ENCODE measurements at places on chromosomes 5 and 9.
A peak's percentile ranks its signal among the peaks of the same experiment; 100 is the strongest.

DNA sequence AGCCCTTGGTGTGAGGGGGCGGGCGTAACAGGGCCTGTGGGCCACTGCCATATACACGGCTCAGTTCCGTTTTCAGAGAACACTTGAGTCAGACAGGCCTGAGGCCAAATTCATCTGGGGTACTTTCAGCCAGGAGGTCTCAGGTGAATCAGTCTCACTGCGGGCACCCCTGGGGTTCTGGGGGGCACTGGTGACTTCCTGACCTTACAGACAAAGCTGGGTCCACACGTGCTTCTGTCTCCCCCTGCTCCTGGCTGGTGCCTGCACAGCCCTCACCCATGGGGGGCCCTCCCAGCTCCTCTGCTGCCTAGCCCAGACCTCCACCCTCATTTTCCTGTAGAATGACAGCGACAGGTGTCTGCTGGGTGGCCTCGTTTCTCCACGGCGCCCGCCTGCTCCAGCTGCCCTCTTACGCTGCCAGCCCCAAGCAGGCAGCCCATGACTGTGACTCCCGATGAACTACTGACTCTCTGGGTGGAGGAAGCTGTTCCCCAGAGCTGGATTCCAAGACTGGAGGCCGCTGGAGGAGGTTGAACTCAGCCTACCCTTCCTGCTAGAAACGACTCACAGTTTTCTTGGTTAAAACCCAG, 374.1 kb upstream of the IRX4 start:
- DNase-seq, result no peak

DNA sequence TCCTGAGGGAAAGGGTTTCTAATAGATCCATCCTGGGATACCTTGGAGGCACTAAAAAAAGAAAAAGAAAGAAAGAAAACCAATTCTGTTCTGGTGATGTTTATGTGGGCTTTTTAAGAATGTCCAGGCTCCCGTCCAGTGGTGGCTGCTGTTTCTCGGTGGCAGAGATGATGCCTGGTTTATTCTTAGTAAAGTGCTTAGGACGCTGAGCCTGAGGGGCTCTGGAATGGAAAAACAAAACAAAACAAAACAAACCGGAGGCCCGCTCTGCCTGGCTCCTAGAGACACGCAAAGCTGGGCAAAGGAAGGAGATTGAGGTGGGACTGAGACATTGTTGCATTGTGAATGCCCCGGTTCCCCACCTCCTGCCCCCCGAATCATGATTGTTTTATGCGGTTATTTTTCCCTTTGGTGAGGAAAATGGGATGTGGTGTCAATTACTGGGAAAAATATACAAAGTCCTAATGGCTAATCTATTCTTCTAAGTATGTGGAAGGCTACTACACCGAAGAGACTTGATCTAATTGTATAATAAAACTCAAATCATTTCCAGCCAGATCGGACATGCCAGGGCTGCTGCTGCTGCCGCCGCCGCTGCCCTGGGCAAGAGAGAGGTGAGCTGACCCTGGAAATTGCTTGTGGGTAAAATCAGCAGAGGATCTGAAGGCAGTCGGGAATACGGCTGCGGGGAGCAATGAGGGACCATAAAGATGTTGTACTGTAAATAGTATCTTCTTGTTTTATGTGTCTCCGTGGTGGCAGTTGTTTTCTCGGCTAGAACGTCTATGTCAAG, 644.9 kb downstream of the CCDC171 start:
- DNase-seq, result no peak

DNA sequence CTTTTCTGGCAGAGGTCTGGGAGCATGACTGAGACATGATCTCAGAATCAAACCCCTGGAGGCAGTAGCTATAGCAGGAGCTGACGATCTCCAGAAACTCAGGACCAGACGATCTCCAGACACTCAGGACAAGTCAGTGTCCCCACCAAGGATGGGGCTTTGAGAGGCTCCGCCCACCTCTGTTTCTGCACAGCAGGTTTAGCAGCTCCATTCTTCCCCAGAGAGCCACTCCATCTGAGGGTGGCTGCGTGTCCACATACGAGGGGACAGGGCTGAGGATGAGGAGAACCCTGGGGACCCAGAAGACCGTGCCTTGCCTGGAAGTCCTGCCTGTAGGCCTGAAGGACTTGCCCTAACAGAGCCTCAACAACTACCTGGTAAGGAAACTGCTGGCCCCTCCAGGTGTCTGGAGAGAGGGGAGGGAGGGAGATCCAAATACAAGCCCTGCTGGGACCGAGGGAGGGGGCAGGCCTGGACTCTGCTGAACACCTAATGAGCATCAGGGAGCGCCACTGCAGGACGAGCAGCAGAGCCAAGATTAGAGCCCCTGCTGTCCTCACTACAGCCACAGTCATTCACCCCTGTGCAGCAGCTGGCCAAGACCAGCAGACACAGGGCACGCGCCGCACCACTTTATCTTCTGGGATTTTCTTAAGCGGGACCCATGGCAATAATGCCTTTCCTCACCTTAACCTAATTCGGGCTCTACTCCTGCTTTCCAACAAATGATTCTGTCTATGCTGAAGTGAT, at the start of gene GABRP:
Gene GABRP (plus strand): TSS at position 228 of the 750 bp plus-strand sequence. CDS start 4,891 bp downstream, outside the sequence.
- no peak for DNase-seq

- no peak for DNase-seq
These were observed 73.3 kb downstream of the NTNG2 start for GRCh38 chr9:132235125-132235524.

GRCh38 chr5:8473827-8474568, 605.0 kb downstream of the MTRR start:
- no peak for DNase-seq

DNA sequence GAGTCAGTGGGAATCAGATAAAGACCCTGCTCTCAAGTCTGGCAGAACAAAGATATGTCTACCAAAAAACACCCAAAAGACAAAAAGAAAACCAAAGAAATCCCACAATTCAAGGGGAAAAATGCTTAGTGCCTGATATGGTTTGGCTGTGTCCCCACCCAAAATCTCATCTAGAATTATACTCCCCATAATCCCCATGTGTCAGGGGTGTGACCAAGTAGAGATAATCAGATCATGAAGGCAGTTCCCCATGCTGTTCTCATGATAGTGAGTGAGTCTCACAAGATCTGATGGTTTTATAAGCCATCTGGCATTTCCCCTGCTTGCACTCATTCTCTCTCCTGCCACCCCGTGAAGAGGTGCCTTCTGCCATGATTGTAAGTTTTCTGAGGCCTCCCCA, 13.4 kb downstream of the FBXO10 start:
- no peak for DNase-seq

GRCh38 chr5:111016801-111017200, 54.7 kb upstream of the TSLP start:
- DNase-seq, result no peak

- DNase-seq, result no peak
These were observed 29.3 kb downstream of the ERAP1 start for GRCh38 chr5:96778409-96778808.

GRCh38 chr5:33227247-33227646, 213.5 kb upstream of the TARS1 start:
- DNase-seq, result no peak

DNA sequence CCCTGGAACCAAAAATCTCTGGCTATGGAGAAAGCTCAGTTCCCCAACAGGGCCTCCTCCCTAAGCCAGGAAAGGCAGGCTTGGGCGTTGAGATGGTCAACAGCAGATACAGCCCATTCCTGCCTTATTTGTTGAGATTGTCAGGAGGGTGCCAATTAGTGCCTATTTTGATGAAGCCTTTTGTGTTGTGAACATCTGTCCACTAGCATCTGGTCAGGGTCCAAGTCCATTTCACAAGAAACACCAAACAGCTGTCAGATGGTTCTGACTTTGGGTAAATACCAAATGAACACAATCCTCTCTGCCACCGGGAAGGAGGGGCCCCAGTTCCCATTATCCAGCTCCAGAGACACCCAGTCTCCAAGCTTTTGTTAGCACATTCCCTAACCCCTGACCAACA, 19.9 kb downstream of the SEMA6A start:
- DNase-seq, result no peak

DNA sequence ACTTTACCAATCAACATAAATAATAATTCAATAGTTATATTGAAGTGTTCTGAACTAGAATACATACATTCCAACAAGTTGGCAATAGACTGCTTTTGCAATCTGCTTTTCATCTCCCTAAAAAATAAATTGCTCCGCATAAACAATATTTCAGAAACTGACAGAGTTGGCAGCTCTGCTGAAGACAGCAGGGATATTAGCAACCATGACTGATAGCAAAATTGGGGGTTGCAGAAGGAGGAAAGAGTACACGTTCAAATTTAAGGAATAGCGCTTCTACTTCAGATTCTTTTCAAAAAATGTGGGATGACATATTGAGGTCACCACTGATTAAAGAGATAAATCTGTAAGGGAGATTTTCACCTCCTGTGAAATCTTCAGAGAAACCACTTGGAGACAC, 521.2 kb downstream of the DTWD2 start:
- DNase-seq, result no peak

- no peak for DNase-seq
These were observed 36.4 kb downstream of the MTX3 start for GRCh38 chr5:79954620-79955019.

GRCh38 chr5:60811105-60811504, 33.0 kb downstream of the ELOVL7 start:
- DNase-seq, result no peak

- DNase-seq, result no peak
These were observed 2.5 kb upstream of the PSMD5 start for GRCh38 chr9:120845255-120845654.

- no peak for DNase-seq
These were observed 7.9 kb downstream of the MTRR start for GRCh38 chr5:7876867-7877266.

GRCh38 chr9:98091735-98092612, 27.0 kb downstream of the TRIM14 start:
- DNase-seq, result no peak

DNA sequence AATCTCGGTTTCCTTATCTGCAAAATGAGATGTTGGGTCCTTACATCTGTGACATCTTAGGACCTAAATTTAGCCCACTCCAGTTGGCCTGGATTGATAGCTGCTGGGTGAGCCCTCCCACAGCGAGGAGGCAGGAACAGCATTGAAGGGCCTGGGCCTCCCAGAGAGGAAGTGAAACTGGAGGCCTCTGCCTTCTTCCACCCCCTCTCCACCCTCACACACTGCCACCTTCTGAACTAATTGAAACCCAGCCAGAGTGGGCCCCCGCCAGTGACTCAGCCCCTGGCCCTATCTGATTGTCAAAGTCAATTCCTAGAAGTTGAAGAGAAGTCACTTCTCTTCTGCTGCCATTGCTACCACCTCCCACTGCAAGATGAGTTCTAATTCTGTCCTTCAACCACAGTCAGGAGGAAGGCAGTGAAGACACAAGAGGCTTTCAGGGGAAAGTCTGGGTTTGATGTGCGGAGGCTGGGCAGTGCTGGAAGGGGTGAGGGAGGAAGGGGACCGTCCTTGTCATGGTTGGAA, 55.2 kb upstream of the NEK6 start:
- DNase-seq, result peak; percentile 72

DNA sequence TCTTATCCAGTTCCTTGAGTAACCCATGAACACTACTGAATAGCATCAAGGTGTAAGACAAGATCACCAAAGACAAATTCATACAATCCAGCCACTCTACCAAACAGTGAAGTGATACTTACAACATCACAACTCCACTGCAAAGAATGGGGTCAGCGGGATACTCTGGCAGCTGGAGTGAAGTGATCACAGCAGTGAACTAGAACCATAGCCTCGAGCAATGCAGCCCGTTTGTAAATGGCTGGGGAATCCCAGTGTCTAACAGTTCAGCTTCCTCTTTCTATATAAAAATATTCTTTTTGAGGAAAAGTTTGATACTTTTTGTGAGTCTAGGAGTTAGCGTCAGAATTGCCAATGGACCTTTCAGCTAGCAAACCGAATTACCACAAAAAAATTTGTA, 515.2 kb downstream of the ZNF608 start:
- no peak for DNase-seq

- DNase-seq, result no peak
These were observed 37.1 kb downstream of the FBXW11 start for GRCh38 chr5:171969288-171969880.

DNA sequence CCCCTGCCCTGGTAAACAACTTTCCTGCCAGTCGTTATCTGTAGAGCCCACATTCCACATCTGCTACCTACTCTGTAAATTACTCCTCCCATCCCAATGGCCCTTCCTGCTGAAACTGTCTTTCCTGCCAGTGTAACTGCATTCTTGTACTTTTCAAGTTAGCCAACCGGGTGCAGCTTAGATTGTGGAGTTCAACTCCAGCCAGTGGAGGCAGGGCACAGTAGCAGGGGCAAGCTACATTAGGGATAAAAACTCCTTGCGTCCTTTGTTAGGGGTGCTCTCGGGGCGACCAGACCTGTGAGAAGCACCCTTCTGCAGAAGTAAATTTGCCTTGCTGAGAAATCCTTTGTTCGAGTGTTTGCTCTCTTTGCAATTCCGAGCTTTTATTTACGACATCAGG, 639.0 kb upstream of the TYRP1 start:
- DNase-seq, result no peak

- no peak for DNase-seq
These were observed 473.2 kb downstream of the ENC1 start for GRCh38 chr5:74167206-74167929.

GRCh38 chr5:88830567-88830966, 52.4 kb downstream of the MEF2C start:
- DNase-seq, result no peak

DNA sequence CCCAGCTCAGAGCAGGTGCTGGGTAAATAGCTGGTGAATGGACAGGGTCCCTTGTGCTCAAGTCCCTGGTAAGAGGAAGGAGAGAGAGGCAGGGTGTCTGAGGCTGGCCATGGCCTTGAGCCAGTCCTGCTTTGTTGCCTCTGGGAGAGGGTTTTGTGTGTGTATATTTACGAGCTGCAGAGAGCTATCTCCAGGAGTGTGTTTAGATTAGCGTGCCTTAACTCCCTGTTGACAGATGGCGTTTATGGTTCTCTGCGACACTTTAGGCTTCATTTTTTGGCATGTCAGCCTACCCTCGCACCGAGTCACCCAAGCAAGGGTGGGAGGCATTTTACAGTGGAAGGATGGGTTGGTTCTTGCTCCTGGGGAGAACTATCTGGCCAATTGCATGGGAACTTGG, 22.2 kb downstream of the HMCN2 start:
- no peak for DNase-seq

GRCh38 chr5:115584501-115584900, 17.8 kb downstream of the TICAM2 start:
- no peak for DNase-seq

- DNase-seq, result no peak
These were observed 40.0 kb upstream of the ABL1 start for GRCh38 chr9:130794923-130795495.

GRCh38 chr5:174971210-174971609, 246.8 kb downstream of the MSX2 start:
- DNase-seq, result no peak
